ENCODE measurements at places on chromosomes 2 and 18. TPM values are rescaled to one million over a fixed set of nuclear protein-coding genes. Genes with fewer than 3 reads are reported as not detected.

C2orf74 gene
- polyA plus RNA-seq: 46.6 TPM

DNA sequence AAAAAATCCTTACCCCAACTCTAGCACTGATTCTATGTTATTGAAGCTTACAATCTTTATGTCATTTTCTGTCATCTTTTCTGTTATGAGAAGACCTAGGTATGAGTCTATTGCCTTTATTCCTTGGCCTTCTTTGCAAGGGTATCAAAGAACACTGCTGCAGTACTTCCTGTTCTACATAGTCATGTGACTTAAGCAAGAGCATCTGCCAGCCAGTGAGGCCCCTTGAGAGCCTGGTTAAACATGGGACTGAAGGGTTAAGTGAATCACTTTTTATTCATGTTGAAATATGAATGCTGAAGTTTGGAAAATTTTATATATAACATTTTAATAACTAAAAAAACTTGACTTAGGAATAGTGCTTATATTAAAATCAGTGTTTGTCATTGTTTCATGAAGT is 844 bp upstream of the CPS1 start:
- no peak for DNase-seq
- no peaks in the 10 kb centered on the region for H3K27me3 ChIP-seq
- H3K4me3 ChIP-seq: no peak overlapping the region
- no peaks in the 10 kb centered on the region for H3K36me3 ChIP-seq
- H3K4me1 ChIP-seq: no peaks in the 10 kb centered on the region

NEU2 gene
- polyA plus RNA-seq: not detected

ASAP2 gene
- polyA plus RNA-seq: not detected

SCLY gene
- polyA plus RNA-seq: 16.1 TPM

DNA sequence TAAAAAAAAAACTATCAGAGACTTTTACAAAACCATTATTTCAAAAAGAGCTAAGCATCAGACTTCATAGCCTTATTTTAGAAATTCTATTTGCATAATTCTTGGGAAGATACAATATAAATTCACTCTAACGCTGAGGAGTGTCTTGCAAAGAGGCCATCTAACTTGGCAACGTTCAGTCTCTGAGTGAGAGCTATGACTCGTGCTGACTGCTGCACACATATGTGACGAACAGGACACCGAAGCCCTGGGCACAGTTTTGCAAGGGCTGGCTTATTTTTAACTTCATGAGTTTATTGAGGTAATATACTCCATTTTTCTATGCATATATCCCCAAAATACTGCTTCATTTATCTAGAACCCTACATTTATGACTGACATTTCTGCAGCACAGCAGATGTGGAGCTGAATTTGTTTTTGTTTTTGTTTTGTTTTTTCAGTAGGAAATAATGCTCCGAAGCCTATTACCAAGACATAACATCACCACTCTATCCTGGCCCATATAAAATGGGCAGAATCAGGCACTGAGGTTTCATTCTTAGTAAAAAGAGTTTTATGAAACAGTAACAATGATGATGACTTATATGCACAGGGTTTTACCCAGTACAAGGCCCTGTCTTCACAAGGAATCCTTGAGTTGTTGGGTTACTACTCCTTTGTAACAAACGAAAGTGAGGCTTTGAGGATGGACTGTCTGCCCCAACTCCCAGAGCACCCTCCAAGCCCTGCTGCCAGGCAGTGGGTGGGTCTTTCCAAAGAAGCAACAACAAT is 68.3 kb downstream of the CRACDL start:
- DNase-seq: no peak
- no peaks in the 10 kb centered on the region for H3K4me1 ChIP-seq
- H3K27me3 ChIP-seq: no peaks in the 10 kb centered on the region

GRCh38 chr2:216352653-216353270 is 19.5 kb downstream of the MARCHF4 start:
- no peak overlapping the region for H3K27ac ChIP-seq
- no peaks in the 10 kb centered on the region for H3K27me3 ChIP-seq
- no peak for DNase-seq
- H3K4me1 ChIP-seq: peaks cover 60% of the 10 kb centered on the region
- H3K4me3 ChIP-seq: peak overlapping the region; percentile 44
- no peaks in the 10 kb centered on the region for H3K36me3 ChIP-seq

- no peaks in the 10 kb centered on the region for H3K36me3 ChIP-seq
- H3K4me1 ChIP-seq: no peaks in the 10 kb centered on the region
- no peak overlapping the region for H3K27ac ChIP-seq
- no peaks in the 10 kb centered on the region for H3K27me3 ChIP-seq
These were observed 16.1 kb upstream of the PDK1 start for GRCh38 chr2:172539767-172540166.

DNA sequence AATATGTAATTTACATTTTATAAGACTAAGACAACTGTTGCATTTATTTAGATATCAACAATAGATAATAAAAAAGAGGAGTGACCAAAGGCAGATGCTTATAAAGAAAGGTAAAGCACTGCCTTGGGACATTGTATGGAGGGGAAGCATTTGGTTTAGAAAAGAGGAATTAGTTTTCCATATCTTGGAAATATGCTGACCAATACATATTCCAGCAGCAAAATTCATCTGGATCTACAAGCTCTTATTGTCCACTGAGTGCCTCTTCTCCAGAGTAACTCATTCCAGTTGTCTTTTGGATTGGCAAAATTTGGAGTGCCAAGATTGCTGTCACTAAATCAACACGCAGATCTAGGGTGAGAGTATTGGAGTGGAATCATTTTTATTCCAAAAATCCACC is 8.9 kb upstream of the VPS4B start:
- no peaks in the 10 kb centered on the region for H3K27me3 ChIP-seq
- H3K36me3 ChIP-seq: no peaks in the 10 kb centered on the region
- H3K4me1 ChIP-seq: no peaks in the 10 kb centered on the region
- H3K27ac ChIP-seq: no peak overlapping the region

DNA sequence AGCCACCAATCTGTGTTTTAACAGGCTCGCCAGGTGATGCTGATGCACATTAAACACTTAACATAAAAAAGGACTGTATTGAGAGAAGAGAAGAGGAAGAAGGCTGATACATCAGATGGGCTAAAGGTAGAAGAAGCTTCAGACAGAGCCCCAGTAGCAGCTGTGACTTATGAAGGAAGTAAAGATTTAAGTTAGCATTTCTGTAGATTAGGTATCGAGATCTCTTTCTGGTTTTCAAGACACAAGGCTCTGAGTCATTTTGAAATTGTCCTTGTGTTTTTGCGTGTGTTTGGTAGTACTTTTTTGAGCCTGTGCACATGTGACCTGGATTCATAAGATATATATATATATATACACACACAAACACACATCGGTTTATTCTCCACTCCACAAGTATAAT is 40.6 kb upstream of the GCFC2 start:
- H3K27ac ChIP-seq: no peak overlapping the region
- H3K27me3 ChIP-seq: no peaks in the 10 kb centered on the region
- no peak overlapping the region for H3K4me3 ChIP-seq

- H3K4me1 ChIP-seq: no peaks in the 10 kb centered on the region
- H3K27ac ChIP-seq: no peak within 1 kb of the TSS
- no peak within 1 kb of the TSS for H3K4me3 ChIP-seq
- no peaks in the 10 kb centered on the region for H3K27me3 ChIP-seq
These were observed at the start of gene DAW1 for GRCh38 chr2:227871375-227871791. TSS of gene DAW1 (plus strand) at chr2:227871631. CDS start at chr2:227871690, 59 bp downstream.

- H3K4me1 ChIP-seq: no peaks in the 10 kb centered on the region
- no peak overlapping the region for H3K27ac ChIP-seq
- no peak for DNase-seq
- H3K27me3 ChIP-seq: no peaks in the 10 kb centered on the region
- H3K4me3 ChIP-seq: no peak overlapping the region
These were observed 1110.6 kb upstream of the ACVR2A start for GRCh38 chr2:146734042-146734820.

DNA sequence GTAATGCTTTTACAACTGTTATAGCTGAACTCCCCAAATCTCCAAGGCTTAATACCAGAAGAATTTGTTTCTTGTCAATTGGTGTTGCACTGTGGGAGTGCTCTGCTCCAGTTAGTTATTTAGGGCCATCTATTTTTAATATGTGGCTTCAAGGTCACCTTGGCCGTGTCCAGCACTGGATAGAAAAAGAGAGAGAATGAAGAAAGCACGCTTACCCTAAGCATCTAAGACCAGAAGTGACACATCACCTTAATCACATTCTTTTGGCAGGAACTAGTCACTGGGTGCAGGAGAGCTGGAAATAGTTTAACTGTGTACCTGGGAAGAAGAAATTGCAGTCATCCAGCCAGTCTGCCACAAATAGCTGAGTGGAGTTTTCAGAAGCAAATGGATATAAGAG is 78.8 kb downstream of the VWC2L start:
- no peaks in the 10 kb centered on the region for H3K27me3 ChIP-seq
- H3K4me1 ChIP-seq: no peaks in the 10 kb centered on the region
- H3K36me3 ChIP-seq: no peaks in the 10 kb centered on the region
- DNase-seq: no peak

GRCh38 chr2:169696381-169696780 is 2.1 kb downstream of the PHOSPHO2 start:
- no peak overlapping the region for H3K27ac ChIP-seq
- no peaks in the 10 kb centered on the region for H3K27me3 ChIP-seq
- no peak for DNase-seq
- H3K4me1 ChIP-seq: peaks cover 8% of the 10 kb centered on the region
- no peaks in the 10 kb centered on the region for H3K36me3 ChIP-seq

CFC1 gene
- polyA plus RNA-seq: not detected

DNA sequence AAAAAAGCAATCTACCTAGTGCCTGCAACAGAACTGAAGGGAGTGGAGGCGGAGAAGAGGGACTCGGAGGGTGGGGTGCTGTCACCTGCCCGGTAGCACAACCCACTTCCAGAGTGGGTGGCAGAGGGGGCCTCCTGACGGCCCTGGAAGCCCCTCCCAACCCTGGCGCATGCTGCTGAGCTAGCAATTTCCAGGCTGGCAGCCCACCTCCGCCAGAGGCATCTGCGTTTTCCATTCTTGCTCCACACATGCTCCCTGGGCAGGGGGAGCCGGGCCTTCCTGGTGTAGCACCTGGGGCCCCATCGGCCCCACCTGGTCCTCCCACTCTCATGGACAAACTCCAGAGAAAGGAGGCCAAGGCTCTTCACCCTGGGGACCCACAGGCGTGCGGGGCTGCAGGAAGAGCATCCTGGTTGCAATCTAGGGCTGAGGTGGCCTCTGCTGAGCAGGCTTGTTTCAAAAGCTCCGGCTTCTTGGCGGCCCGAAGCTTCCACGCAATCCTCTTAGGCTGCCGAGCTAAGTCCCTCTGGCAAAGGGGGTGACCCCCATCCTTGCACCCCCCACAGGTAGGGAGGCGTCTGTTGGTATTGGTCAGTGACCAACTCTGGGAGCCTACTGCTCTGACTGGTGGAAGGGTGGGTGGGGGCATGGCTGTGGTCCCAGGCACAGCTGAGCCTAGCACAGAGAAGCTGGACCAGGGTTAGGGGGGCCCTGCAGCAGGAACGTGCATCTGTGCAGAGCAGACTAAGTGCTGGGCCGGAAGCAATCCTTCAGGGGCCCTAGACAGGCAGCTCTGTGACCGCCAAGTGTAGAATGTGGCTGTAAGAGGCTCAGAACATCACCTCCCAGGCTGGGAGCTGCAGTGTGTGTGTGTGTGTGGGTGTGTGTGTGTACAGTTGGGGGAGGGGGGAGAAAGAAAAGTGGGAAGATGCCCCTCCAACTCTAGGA is 2.6 kb downstream of the HS6ST1 start:
- H3K4me1 ChIP-seq: peaks cover 21% of the 10 kb centered on the region
- H3K27ac ChIP-seq: no peak overlapping the region
- peak overlapping the region; percentile 51 for H3K4me3 ChIP-seq
- DNase-seq: no peak
- no peaks in the 10 kb centered on the region for H3K36me3 ChIP-seq
- no peaks in the 10 kb centered on the region for H3K27me3 ChIP-seq

- no peaks in the 10 kb centered on the region for H3K36me3 ChIP-seq
- no peak overlapping the region for H3K27ac ChIP-seq
- DNase-seq: no peak
These were observed 75.6 kb upstream of the MGAT5 start for GRCh38 chr2:134178138-134178877.

DNA sequence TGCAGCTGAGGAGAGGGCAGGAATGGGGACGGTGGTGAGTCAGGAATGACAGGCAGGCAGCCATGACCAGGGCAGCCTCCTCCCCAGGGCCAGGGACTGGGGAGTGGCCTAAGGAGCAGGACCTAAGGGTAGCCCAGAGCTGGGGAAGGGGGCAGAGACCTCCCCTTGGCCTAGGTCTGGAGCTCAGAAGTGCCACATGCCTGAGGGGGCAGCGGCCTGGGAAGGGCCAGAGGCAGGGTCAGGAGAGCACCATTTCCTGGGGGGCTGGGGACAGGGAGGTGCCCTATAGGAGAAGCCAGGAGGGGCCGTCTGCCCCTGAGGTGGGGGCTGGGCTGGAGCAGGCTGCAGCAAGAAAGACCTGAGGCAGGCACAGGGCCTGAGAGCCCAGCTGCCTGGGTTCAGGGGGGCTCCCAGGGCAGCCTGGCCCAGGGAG is 20.9 kb downstream of the CFLAR start:
- H3K27ac ChIP-seq: no peak overlapping the region
- peaks cover 14% of the 10 kb centered on the region for H3K4me1 ChIP-seq
- no peak for DNase-seq
- peaks cover 55% of the 10 kb centered on the region for H3K36me3 ChIP-seq
- no peak overlapping the region for H3K4me3 ChIP-seq

DNA sequence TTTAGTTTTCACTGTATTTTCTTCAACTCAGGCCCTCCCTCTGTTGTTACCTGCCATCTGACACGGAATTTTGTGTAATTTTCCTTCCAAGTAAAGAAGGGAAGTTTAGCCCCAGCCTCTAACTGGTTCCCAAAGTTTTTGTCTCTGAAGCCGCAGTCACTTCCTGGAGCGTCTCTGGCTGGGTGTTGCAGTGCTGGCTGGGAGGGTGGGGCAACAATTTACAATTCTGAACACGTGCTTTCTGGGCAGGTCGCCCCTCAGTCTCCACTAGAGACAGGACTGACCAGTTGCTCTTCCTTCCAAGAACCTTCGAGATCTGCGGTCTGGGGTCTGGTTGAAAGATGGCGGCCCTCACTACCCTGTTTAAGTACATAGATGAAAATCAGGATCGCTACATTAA is 3.5 kb downstream of the CNDP2 start:
- peak overlapping the region; percentile 69 for H3K4me3 ChIP-seq
- peaks cover 40% of the 10 kb centered on the region for H3K4me1 ChIP-seq
- peaks cover 28% of the 10 kb centered on the region for H3K36me3 ChIP-seq
- H3K27me3 ChIP-seq: no peaks in the 10 kb centered on the region

DNA sequence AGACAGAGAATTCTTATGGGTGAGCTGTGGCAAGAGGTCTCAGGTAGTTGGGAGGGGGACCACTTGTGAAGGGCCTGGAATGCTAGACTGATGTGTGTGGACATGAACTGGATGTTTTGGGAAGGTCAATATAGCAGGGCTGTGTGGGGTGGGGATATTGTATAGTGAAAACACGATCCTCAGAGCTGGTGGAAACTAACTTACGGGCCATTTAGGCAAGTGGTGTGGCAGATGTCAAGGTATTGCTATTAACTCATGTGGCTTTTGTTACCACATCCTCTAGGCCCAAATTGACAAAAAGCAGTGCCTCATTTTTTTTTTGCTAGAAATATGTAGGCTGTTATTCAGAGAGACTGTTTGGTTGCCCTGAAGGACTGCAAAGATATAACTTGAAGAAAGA is 8.0 kb upstream of the GALNT1 start:
- no peak overlapping the region for H3K4me3 ChIP-seq
- no peaks in the 10 kb centered on the region for H3K36me3 ChIP-seq
- H3K27me3 ChIP-seq: no peaks in the 10 kb centered on the region
- DNase-seq: no peak
- no peaks in the 10 kb centered on the region for H3K4me1 ChIP-seq

All from CD8-positive, alpha-beta memory T cell (primary cell).